ENCODE measurements at places on chromosomes 1 and 21.

DNA sequence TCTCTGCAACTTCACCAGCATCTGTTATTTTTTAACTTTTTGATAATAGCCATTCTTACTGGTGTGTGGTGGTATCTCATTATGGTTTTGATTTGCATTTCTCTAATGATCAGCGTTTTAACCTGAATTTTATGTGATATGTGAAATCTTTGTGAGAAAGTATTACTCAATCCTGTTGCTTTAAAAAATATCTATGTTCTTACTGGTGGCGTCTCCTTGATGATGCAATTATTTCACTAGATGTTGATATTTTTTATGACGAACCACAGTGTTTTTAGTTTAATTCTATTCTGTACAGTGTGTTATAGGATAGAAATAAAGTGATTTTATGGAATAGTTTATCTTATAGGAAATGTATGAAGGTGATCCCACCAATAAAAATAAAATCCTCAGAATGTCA is 54.7 kb upstream of the GPR88 start:
- no peak for DNase-seq

DNA sequence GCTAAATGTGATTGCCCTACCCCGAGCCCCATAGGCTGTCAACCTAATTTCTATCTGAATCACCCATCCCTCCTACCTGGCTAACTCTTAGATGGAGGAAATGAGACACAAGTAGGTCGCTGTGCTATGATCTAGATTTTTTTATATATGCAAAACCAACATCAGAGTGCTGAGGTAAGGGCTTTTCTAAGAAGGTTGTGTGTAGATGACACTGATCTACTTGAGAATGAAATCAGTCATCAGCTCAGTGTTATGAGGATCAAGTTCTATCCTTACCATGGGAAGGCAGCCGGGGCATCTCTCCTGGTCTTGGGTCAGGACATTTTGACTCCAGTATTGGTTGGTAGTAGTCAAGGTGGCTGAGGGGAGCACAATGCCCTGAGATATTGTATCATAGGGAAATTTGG is 23.6 kb downstream of the SLAMF1 start:
- no peak for DNase-seq

DNA sequence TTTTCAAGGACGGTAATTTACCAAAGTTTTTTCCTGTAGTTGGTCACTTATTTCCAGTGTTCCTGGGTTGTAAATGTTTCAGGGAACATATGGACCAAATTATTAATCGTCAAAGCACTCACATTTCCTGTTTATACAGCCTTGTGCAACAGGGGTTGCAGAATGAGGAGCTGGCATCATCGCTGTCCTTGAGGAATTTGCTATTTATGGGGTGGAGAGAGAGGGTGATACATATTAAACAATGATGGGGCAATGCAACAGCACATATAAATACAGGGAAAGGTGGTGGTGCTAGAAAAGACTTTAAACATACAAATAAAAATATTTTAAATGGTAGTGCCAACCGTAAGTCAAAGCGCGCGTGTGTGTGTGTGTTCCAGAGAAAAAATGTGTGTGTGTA is 369.8 kb downstream of the NPHP4 start:
- DNase-seq = no peak

GRCh38 chr1:60914982-60915381 is 167.4 kb upstream of the NFIA start:
- DNase-seq = no peak

GRCh38 chr1:8378981-8379470 is 61.1 kb downstream of the SLC45A1 start:
- DNase-seq = no peak

DNA sequence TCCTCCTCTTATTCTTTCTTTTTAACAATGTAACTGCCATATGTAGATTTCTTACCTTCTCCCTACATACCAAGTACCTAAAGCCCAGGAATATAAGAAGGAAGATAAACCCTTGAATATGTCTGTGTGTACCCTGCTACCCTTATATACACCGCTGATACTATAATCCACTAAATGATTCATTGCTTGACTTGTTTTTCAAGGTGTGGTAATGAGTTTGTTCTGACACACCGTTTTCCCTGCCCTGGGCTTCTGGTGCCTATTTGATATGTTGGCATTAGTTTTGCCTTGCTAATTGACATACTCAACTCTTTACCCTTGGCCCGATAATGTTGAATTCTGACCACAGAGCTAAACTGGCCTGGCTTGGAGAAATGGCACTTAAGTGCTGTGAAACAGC is 64.3 kb downstream of the IL23R start:
- no peak for DNase-seq

- no peak for DNase-seq
These were observed 13.9 kb upstream of the ATF3 start for GRCh38 chr1:212594640-212595039.

DNA sequence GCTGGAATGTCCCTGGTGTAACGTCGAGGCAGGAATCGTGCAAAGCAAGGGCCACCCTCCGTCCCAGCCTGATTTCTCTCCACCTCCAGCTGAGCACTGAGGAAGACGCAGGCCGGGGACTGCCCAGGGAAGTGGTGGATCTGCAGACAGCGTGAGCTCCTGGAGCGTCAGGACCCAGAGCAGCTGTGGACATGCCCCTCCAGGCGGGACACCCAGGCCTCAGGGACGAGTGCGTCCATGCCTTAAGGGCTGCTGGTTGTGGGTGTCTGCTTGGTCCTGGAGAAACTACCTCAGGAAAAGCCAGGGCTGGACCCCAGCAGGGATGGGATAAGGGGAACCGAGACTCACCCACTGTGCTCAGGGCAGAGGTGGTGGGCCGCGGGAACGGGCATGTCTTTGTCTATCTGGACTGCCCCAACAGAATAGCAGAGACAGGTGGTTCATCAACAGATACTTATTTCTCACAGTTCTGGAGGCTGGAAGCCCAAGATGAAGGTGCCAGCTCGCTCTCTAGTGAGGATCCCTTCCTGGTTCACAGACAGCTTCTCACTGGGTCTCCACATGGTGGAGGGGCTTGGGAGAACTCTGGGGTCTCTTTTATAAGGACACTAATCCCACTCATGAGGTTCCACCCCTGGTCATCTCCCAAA is 5.8 kb upstream of the MMEL1 start:
- DNase-seq = no peak

- no peak for DNase-seq
These were observed 141.5 kb upstream of the ERG start for GRCh38 chr21:38639571-38640354.

DNA sequence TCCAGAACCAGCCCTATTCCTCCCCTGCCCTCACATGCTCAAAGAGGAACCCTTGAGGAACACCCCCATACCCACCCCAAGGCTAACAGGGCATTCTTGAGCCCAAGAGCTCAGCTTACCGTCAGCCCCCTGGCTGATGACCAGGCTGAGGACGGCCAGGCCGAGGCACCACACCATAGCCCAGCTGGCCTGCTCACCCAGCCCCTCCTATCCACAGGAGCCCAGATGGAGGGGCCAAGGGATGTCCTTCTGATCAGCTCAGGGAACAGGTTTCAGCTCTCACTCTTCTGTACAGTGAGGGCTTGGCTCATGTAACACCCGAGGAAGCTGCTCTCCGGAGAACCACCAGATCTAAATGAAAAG is 2.2 kb downstream of the IGSF9 start:
- no peak for DNase-seq

- no peak for DNase-seq
These were observed 15.7 kb downstream of the TCEA3 start for GRCh38 chr1:23408797-23409290.

GRCh38 chr1:232980986-232981560 is 30.7 kb downstream of the NTPCR start:
- DNase-seq = no peak

DNA sequence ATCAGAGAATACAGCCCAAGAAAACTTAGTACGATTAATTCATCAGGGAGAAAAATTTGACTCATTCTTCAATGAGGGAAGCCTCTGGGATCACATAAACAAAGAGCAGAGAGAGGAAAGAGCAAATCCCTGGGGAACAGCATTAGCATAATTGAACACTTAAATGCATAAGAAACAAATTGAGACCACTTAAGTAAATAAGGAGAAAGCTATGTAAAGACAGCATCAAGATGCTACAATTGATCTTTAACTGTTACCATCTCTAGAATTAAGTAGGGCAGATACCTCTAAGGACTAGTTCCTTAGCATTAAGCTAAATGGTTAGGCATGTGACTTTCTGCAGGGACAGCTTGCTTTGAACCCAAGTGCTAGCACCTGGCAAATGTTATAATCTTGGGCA is 265.1 kb upstream of the NEGR1 start:
- no peak for DNase-seq

DNA sequence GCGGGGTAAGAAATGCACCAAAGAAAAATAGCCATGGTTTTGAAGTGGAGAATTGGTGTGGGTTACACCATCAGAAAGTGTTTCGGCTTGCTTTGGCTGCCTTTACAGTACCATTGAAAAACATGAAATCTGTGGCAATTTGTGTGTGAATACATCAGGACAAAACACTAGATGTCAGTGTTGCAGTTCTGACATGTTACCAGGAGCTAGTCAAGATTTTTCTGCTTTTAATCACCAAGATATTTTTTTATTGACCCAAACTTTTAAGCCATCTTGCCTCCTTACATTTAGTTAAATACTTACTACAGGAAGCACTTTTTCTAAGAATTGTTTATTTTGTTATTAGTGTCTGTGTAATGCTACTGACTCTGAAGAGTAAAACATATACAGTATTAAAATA is 14.3 kb downstream of the RRP15 start:
- peak; percentile 61 for DNase-seq

DNA sequence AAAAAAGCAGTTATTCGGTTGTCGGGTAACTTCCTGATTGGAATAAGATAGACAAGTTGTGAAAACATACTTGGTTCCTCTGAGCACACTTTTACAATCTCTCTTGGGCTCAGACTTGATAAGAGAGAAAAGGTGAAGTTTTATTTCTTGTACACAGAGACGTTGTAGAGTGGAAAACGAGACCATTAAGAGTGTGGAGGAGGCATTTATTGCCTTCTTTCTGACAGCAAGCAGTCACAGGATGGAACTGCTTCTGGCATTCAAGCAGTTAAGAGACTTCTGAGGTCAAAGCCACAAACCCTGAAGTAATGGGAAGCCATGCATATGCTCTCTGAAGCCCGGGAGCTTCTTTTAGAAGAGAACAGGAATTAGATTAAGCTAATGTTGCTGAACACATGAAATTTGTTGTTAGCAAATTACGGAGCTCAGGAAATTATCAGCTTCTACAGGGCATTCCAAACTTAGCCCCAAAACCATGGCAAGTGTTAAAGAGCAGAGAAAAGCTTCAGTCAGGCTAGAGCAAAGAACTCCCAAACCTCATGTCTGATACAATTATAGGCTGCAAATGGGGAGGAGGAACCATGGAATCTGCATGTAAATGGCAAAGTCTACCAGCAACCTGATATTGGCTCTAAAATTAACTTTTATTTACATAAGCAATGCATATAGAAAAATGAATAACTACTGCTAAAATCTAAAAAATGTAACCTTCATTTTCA is 26.0 kb downstream of the S1PR1 start:
- DNase-seq = peak; percentile 18

GRCh38 chr1:172112576-172112975 is 271.3 kb downstream of the DNM3 start:
- DNase-seq = no peak

DNA sequence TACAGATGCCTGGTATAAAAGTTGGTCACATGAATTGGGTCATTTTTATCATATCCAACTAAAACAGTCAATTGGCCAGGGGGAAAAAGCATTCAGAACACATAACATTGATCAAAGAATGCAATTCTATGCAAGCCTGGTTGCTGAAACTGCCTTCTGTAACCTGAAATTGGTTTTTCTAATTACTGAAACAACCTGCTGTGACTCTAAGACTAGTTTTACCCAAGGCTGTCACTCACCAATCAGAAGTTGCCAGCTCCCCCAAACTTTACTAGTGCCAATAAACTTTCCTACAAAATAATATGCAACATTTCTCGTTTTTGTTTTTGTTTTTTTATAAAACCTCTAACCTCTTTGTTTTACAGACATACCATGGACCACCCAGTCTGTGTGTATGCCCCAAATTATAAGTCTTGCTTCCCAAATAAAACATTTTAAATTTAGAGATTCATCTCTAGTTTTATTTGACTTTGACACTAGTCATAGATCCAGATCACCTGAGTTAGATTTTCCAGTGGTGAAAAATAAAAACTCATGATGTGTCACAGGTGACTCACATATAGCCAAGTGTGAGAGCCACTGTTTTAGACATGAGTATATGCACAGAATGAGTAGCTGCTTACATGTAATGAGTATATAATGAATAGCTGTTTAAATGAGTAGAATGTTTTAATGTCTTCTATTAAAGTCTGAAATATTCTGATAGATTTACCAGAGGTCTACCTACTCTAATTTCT is 64.2 kb upstream of the CR2 start:
- DNase-seq = no peak

DNA sequence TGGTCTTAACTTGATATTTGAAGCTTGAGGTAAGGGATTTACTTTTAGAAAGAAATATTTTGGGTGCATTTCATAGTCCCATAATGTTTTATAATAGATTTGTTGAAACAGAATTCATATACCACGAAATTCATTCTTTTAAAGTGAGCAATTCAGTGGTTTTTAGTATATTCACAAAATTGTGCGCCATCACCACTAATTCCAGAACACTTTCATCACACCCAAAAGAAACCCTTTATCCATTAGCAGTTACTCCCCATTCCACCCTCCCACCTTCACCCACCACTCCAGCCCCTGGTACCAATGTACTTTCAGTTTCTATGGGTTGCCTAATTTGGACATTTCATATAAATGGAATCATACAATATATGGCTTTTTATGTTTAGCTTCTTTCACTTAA is 38.9 kb upstream of the DMRTB1 start:
- DNase-seq = no peak

DNA sequence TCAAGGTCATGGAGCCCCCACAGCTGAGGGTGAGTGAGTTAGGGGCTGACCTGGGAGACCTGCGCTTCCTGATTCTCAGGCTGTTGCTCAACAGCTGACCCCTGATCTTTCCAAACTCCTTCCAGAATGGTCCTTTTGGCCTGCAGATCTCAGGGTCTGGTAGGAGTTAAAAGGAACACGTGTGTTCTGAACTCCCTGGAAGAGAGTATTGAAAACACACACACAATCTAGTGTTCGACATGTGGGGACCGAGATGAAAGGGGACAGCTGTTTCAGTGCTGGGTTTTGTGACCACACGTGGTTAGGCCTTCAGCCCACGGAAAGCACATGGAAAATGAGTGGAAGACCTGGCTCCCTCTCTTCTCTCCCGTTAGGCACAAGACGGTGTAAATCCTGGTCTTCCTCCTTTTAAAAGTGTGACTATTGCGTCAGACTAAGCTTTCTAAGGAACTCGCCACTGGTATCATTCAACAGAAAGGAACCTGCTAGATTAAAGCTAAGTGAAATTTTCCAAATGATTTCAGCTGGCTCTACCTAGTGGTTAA is 49.6 kb downstream of the RUNX1 start:
- no peak for DNase-seq

- no peak for DNase-seq
These were observed 35.3 kb downstream of the DDR2 start for GRCh38 chr1:162667381-162668080.

- no peak for DNase-seq
These were observed 58.7 kb downstream of the NRDC start for GRCh38 chr1:51819810-51820209.

DNA sequence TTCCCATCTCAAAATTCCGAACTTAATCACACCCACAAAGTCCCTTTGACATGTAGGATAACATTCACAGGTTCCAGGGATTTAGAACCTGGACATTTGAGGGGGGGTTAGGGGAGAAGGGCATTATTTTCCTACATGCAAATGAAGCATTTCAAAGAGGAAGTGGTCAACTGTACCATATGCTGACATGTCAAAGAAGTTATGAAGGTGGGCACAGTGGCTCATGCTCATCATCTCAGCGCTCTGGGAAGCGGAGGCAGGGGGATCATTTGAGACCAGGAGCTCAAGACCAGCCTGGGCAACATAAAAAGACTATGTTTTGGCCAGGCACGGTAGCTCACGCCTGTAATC is 35.7 kb downstream of the PTP4A2 start:
- no peak for DNase-seq
